ENCODE measurements at places on chromosomes 12 and 14. TPM values are rescaled to one million over a fixed set of nuclear protein-coding genes. Genes with fewer than 3 reads are reported as not detected.

Gene UNC79
- total RNA-seq: 0.04 TPM

Gene EP400
- total RNA-seq: 58.0 TPM

Gene CMA1
- not detected for total RNA-seq

Gene REP15
- total RNA-seq: not detected

Gene TC2N
- total RNA-seq: 9.5 TPM

GRCh38 chr12:56657416-56658379 is 11.9 kb upstream of the ATP5F1B start:
- no peaks in the 10 kb centered on the region for H3K36me3 ChIP-seq
- no peaks in the 10 kb centered on the region for H3K4me1 ChIP-seq
- no peak overlapping the region for H3K27ac ChIP-seq
- no peak overlapping the region for H3K4me3 ChIP-seq
- DNase-seq: no peak
- no peaks in the 10 kb centered on the region for H3K27me3 ChIP-seq

- no peaks in the 10 kb centered on the region for H3K4me1 ChIP-seq
- no peak for DNase-seq
- H3K4me3 ChIP-seq: no peak overlapping the region
- no peaks in the 10 kb centered on the region for H3K36me3 ChIP-seq
These were observed 80.5 kb downstream of the SAMD4A start for GRCh38 chr14:54647378-54647777.

DNA sequence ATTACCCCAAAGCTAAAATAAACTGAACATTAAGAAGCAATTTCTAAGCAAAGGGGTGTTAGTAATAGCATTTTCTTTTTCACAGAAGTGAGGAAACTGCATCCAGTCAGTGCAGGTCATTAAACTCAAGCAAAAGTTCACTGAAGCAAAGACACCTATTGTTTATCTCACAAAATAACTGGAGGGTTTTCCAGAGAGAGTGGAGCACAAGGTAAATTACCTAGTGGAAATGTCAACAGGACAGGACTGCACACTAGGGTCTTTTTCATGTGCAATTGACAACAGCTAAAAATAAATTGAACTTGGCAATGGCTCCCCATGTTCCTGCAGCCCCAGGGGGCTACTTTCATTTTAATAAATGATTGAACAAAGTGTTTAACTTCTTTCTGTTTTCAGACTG is 742.0 kb downstream of the GALC start:
- DNase-seq: no peak
- H3K27me3 ChIP-seq: no peaks in the 10 kb centered on the region
- H3K4me3 ChIP-seq: no peak overlapping the region

GRCh38 chr12:24770821-24771220 is 178.1 kb downstream of the BCAT1 start:
- no peaks in the 10 kb centered on the region for H3K27me3 ChIP-seq
- H3K4me1 ChIP-seq: no peaks in the 10 kb centered on the region
- no peak for DNase-seq
- H3K36me3 ChIP-seq: no peaks in the 10 kb centered on the region
- no peak overlapping the region for H3K27ac ChIP-seq
- H3K4me3 ChIP-seq: no peak overlapping the region

- no peaks in the 10 kb centered on the region for H3K36me3 ChIP-seq
- H3K4me3 ChIP-seq: no peak overlapping the region
- no peak overlapping the region for H3K27ac ChIP-seq
- no peak for DNase-seq
These were observed 37.3 kb downstream of the AKAP6 start for GRCh38 chr14:32366256-32366879.

GRCh38 chr12:1882405-1882804 is 36.0 kb downstream of the CACNA2D4 start:
- no peak overlapping the region for H3K4me3 ChIP-seq
- no peaks in the 10 kb centered on the region for H3K27me3 ChIP-seq
- no peak for DNase-seq
- no peaks in the 10 kb centered on the region for H3K36me3 ChIP-seq
- H3K27ac ChIP-seq: no peak overlapping the region

DNA sequence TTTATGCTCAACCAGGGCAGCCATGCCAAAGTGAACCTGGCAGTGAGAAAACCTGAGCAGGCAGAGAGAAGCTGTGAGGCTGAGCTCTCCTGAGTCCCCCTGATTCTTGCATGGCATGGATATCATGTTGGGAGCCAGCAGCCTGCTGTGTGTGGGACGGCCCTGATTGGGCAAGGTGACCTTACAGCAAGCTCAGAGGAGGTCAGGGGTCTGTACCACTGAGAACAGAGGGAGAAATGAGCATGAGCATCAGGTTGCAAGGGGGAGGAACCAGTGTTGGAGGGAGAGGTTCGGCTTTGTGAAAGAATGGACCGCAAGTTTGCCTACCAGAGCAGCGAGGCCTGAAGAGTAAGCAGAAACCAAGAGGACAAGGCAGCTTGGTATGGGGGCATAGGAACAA is 59.1 kb upstream of the PTGR2 start:
- H3K27ac ChIP-seq: no peak overlapping the region
- no peak for DNase-seq
- no peaks in the 10 kb centered on the region for H3K36me3 ChIP-seq
- H3K27me3 ChIP-seq: no peaks in the 10 kb centered on the region
- H3K4me3 ChIP-seq: no peak overlapping the region

DNA sequence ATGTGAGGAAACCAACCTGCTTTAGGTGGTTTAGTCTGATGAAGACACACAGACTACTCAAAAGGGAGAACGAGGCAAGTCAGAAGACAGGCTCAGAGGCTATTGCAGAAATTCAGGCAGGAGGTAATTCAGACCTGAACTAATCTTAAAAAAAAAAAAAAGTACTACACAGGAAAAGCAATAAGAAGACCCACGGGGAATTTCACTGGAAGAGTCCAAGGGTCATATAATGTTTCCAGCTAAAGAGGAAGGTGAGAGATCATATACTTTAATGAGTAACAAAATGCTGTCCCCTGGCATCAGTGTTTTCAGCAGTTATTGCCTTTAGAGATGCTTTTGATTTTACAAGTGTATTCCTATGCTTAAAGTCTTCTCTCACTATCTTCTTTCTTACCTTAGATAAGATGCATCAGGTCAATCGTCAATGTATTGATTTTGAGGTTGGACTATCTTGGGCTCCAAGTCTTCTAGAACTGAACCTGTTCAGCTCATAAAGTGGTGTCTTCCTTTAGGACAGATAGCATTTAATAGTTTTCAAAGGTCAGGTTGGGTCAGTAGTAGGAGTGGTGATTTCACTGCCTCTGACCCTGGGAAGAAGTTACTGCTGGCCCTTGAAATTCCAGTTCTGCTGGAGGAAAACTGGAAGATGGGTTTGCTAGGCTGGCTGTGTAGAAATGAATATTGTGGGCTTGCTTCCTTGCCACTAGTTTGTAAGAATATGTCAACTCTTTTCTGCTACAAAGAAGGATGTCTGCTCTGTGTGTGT is 60.0 kb downstream of the FAR2 start:
- DNase-seq: no peak
- H3K36me3 ChIP-seq: no peaks in the 10 kb centered on the region
- H3K27me3 ChIP-seq: no peaks in the 10 kb centered on the region
- no peak overlapping the region for H3K4me3 ChIP-seq

DNA sequence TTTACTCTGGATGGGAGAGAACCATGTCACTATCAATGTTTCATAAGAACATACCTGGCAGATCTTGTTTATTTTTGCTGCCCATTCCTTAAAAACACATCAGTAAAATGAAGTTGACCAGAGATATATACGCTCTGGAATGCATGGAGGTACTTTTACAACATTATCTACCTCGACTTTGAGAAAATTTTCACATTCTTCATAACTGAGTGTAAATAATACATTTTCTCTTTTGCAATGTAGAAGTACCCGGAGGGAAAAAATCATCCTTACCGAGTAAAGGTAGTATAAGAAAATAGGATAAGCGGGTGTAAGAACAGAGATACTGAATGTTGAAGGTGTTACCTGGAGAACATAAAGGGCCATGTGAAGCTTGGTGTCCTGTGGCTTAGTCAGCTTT is 80.7 kb downstream of the TMEM116 start:
- no peak for DNase-seq
- no peaks in the 10 kb centered on the region for H3K4me1 ChIP-seq
- no peak overlapping the region for H3K4me3 ChIP-seq

DNA sequence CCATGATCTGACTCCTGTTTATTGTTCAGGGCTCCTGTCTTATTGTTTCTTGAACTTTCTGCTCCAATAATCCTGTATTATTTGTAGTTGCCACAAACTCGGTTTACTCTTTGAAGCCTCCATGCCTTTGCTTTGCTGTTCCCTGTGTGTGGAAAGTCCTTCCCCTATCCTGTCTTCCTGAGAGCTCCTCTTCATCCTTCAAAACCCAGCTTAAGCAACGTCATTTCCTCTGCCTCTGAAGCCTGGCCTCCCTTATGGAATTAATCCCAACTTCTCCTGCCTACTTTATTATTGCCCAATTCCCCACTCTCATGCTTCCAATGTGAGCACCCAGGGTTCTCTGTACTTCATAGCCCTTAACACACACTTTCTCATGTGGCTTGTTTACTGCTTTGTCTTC is 766.2 kb downstream of the MED13L start:
- no peaks in the 10 kb centered on the region for H3K36me3 ChIP-seq
- H3K4me1 ChIP-seq: no peaks in the 10 kb centered on the region
- no peak overlapping the region for H3K4me3 ChIP-seq
- no peak overlapping the region for H3K27ac ChIP-seq
- no peaks in the 10 kb centered on the region for H3K27me3 ChIP-seq

DNA sequence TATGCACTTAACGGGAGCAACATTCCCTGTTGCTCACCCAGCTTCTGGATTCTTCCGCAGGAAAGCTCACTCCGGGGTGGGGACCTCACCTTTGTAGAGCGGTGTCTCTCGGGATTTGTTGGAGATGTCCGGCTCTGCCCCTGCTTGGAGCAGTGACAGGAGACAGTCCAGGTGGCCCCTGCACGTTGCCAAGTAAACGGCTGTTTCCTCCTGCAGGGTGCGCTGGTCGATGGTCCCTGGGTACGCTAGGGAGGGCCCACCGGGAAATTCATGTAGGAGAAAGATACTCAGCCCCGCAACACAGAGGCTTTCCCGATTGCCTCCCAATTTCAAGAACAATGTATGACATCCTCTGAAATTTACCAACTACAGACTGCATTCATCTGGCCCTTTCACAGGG is 23.1 kb downstream of the ASB2 start:
- H3K36me3 ChIP-seq: no peaks in the 10 kb centered on the region
- 0 out of 3 replicates have a peak, but pooled peaks cover 2% of the 10 kb centered on the region for H3K27me3 ChIP-seq
- no peak overlapping the region for H3K27ac ChIP-seq
- peak; percentile 20 for DNase-seq

- peaks cover 32% of the 10 kb centered on the region for H3K36me3 ChIP-seq
- no peak overlapping the region for H3K27ac ChIP-seq
- H3K27me3 ChIP-seq: no peaks in the 10 kb centered on the region
- DNase-seq: no peak
- no peak overlapping the region for H3K4me3 ChIP-seq
- peaks cover 24% of the 10 kb centered on the region for H3K4me1 ChIP-seq
These were observed 13.4 kb downstream of the ATXN2 start for GRCh38 chr12:111585690-111586089.

DNA sequence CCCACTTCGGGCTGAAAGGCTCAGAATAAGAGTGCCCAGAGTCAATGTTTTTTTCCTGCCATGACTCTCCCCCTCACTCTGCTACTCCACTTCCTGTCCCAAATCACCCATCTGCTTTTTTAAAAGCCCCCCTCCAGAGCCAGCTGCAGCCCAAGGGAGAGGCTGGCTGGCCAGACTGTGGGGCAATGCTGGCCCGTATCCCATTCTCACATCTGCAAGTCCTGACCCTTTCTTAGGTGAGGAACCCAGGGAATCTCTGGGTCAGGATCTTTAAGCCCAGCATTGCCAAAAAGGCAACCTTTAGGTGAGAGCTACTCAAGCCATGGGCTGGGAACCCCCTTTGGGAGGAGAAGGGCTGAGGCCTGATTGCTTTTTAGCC is 1.7 kb upstream of the ITGA5 start:
- H3K4me1 ChIP-seq: peaks cover 73% of the 10 kb centered on the region
- DNase-seq: no peak
- H3K27ac ChIP-seq: peak overlapping the region; percentile 88

DNA sequence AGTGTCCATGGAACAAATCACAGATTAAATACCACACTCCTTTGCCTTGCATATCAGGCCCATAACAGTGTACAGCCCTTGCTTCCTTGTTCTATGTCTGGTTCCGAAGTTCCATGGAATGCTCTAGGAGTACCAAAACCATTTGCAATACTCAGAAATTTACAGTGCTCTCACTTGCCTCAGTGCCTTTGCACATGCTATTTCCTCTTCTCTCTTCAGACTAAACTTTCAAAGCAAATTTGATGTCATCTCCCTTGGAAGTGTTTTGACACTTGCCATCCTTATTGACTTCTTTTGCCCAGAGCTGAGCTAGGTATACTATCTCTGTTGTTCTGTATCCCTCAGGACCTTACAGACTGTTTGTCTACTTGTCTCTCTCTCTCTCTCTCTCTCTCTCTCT is 6.1 kb downstream of the ANO4 start:
- no peak overlapping the region for H3K4me3 ChIP-seq
- no peak overlapping the region for H3K27ac ChIP-seq
- no peaks in the 10 kb centered on the region for H3K36me3 ChIP-seq
- no peaks in the 10 kb centered on the region for H3K4me1 ChIP-seq
- no peaks in the 10 kb centered on the region for H3K27me3 ChIP-seq

DNA sequence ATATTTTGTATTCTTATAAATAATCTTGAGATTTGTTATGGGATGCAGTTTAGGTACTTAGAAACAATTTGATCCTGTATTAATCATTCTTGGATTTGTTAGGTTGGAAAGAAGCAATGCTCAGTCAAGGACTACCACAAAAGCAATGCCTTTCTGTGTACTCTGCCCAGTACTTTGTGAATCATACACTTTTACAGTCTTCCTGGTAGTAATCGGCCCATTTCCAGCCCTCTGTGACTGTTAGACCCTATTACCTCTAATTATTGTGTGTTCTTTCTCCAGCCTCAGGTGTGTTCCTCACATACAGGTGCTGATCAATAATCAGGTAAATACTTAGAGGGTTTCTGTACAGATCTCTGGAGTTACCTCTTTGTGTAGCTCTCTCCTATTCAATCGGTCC is 609.0 kb downstream of the KCNH5 start:
- no peaks in the 10 kb centered on the region for H3K36me3 ChIP-seq
- no peak overlapping the region for H3K4me3 ChIP-seq
- H3K27me3 ChIP-seq: no peaks in the 10 kb centered on the region
- no peaks in the 10 kb centered on the region for H3K4me1 ChIP-seq

GRCh38 chr12:95066091-95066855 is 7.1 kb downstream of the NR2C1 start:
- H3K27me3 ChIP-seq: no peaks in the 10 kb centered on the region
- no peak for DNase-seq
- no peak overlapping the region for H3K27ac ChIP-seq
- peaks cover 58% of the 10 kb centered on the region for H3K36me3 ChIP-seq
- no peak overlapping the region for H3K4me3 ChIP-seq

GRCh38 chr12:131397493-131398181 is 313.3 kb upstream of the SFSWAP start:
- no peak for DNase-seq
- H3K27me3 ChIP-seq: no peaks in the 10 kb centered on the region
- no peaks in the 10 kb centered on the region for H3K36me3 ChIP-seq
- H3K4me1 ChIP-seq: peaks cover 2% of the 10 kb centered on the region
- no peak overlapping the region for H3K27ac ChIP-seq
- no peak overlapping the region for H3K4me3 ChIP-seq

- no peaks in the 10 kb centered on the region for H3K36me3 ChIP-seq
- H3K27ac ChIP-seq: no peak within 1 kb of the TSS
- H3K4me3 ChIP-seq: peak within 1 kb of the TSS; percentile 55
- peak; percentile 51 for DNase-seq
These were observed at the start of gene TSPAN9 for GRCh38 chr12:3076730-3077571. TSS of gene TSPAN9 (plus strand) at chr12:3077379. CDS start at chr12:3201194, 123,815 bp downstream.
